ENCODE measurements at places on chromosomes 5 and 9.

- DNase-seq, result peak; percentile 83
Observed at GRCh38 chr9:97598461-97599288, 34.5 kb downstream of the TSTD2 start.

DNA sequence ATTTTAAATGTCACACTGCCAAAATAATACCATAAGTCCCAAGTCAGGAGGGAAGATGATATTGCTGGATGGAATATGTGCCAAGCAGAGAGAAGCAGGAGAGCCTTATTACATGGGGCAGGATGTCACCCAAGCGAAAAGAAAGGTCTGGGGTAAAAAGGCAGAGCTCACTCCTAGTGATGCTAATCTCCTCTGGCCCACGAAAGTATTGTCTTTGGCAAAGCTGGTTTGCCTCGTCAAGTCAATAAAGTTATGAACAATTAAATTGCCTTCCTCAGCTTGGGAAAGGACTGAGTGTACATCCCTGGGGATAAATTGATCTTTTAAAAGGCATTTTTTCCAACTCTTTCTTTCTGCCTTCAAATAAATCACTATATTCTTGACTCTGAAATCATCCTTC is 220.6 kb downstream of the DMAC1 start:
- DNase-seq, result no peak

DNA sequence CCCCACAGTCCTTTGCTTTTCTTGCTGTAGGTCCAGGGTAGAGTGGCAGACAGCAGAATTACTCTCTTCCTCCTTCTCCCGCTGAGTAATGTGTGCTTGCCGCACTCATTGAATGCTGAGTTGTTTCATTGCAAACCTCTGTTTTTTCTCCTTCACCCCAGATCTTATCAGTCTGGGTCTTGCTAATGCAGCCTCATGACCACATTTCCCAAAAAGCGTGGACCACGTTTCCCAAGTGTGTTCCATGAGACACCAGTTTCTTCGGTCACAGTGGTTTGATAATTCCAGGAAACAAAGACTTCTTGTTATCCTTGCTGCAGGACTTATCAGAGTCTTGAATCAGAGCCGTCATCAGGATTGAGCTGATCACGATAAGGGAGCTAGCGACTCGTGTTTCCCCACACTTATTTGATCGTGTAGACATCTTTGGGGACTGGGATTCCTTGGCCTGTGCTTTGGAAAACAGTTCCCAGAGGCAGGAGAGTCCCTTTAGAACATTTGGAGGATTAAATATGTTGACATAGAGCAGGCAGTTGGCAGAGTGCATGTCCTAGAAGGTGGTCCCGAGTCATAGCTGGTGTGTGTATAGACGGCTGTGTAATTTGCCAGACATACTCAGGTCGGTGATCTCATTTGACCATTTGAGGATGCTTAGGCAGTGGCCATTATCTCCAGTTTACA is 4.4 kb downstream of the LRRC8A start:
- no peak for DNase-seq

DNA sequence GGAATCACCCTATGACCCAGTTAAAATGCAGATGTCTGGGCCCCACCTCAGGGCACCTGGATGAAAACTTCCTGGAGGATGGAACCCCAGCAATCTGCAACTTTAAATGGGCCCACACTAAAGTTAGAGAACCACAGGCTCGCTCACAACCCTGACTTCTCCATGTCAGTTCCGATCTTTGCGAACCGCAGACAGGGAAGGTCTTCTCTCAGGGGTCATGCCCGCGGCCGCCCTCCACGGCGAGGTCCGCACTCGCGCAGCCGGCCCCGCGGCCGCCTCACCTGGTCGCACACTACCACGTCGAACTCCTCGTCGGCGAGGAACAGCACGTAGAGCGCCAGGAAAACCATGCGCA is 499 bp downstream of the ALG2 start:
- DNase-seq, result no peak
